Vagina (tissue), 2 donors: ENCODE measurements at places on chromosomes 16 and 17.

GRCh38 chr17:75584849-75585175 is 2.8 kb upstream of the MYO15B start:
- H3K27ac ChIP-seq: no peak overlapping the region
- H3K27me3 ChIP-seq: no peaks in the 10 kb centered on the region
- H3K4me1 ChIP-seq: peaks cover 21% of the 10 kb centered on the region
- no peaks in the 10 kb centered on the region for H3K36me3 ChIP-seq

GRCh38 chr17:40203131-40203530 is 16.0 kb upstream of the WIPF2 start:
- peaks cover 8% of the 10 kb centered on the region for H3K4me1 ChIP-seq
- no peaks in the 10 kb centered on the region for H3K27me3 ChIP-seq
- H3K4me3 ChIP-seq: no peak overlapping the region
- DNase-seq: no peak

DNA sequence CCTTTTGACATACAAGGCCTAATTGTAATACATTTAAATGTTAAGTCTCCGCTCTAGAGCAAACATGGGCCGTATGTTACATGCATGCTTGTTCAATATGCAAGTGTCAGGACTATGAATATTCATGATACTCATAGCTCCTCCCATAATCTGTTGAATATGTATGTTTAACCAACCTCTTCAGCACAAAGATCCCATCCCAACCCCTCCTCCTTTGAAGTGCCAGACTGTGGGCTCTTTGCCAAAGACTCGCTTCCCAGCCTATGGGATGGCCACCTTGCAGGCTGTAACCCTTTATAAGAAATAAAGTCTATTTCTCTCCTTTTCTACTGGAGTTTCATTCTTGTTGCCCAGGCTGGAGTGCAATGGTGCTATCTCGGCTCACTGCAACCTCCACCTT is 156.2 kb downstream of the ABCC12 start:
- H3K4me3 ChIP-seq: no peak overlapping the region
- no peaks in the 10 kb centered on the region for H3K4me1 ChIP-seq
- DNase-seq: no peak
- no peaks in the 10 kb centered on the region for H3K36me3 ChIP-seq

DNA sequence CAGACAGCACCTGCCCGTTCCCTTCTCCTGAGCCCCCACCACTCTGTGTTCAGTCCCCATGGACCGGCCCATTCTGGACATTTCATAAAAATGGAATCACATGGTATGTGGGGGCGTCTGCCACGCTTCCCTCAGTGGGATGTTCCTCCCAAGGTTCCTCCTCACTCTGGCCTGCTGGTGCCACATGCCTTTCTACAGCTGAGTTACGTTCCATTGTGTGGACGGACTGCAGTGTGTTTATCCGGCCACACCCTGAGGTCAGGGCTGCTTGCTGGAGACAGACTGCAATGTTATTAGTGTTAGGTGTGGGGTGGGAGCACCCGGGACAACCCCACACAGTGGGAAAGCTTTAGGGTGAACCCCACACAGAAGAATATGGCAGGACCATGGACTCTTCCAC is 5.9 kb upstream of the AATK start:
- no peak overlapping the region for H3K27ac ChIP-seq
- no peaks in the 10 kb centered on the region for H3K27me3 ChIP-seq
- H3K4me1 ChIP-seq: no peaks in the 10 kb centered on the region
- DNase-seq: no peak
- no peaks in the 10 kb centered on the region for H3K36me3 ChIP-seq

DNA sequence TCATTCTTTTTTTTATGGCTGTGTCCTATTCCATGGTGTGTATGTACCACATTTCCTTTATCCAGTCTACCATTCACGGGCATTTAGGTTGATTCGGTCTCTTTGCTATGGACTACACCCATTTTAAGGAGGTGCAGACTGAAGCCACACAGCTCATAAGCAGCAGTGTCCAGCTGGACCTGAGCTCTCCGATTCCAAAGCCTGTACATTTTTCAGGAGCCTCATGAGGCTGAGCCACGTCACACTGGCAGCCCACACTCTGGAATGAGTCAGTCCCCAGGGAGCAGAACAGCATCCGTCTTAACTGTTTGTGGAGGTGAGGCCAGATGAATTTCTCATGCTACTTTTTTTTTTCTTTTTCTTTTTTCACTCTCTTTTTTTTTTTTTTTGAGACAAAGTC is 116.1 kb downstream of the C16orf95 start:
- H3K27ac ChIP-seq: no peak overlapping the region
- DNase-seq: no peak
- H3K36me3 ChIP-seq: no peaks in the 10 kb centered on the region

DNA sequence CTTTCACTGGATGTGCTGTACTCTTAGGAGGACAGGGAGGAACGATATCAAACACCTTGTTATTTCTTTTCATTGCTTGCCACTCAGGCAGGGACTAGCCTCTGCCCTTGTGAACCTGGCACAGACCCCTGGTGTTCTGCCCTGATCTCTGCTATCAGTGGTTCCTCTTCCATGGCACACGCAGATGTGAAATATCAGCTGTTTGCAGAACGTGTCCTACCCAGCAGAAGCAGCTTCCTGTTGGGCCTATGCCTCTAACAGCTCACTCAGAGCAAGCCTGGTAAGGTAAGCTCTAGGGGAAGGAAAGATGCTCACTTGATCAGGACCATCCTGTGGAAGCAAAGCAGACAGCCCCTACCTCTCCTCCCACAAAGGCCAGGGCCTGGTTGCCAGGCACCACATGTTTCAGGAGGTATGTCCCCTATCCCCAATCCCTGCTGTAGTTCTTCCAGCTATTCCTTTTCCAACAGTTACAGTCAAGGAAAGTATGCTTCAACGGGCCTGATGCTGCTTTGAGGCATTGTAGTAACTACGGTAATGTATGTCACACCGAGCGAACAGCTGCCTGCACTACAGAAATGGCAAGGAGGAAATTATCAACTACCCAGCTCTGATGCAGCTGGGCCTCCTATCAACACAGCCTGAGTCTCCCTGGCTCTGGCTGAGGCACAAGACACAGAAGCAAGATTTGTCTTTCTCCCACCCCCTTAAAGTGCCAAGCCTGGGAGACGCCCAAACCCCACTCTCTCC is 41.3 kb upstream of the GFOD2 start:
- H3K4me3 ChIP-seq: no peak overlapping the region
- H3K36me3 ChIP-seq: no peaks in the 10 kb centered on the region
- no peaks in the 10 kb centered on the region for H3K27me3 ChIP-seq

GRCh38 chr17:65550075-65550662 is 11.3 kb downstream of the AXIN2 start:
- H3K27me3 ChIP-seq: no peaks in the 10 kb centered on the region
- no peak overlapping the region for H3K27ac ChIP-seq
- H3K36me3 ChIP-seq: peaks cover 14% of the 10 kb centered on the region
- H3K4me3 ChIP-seq: no peak overlapping the region
- H3K4me1 ChIP-seq: peaks cover 77% of the 10 kb centered on the region

DNA sequence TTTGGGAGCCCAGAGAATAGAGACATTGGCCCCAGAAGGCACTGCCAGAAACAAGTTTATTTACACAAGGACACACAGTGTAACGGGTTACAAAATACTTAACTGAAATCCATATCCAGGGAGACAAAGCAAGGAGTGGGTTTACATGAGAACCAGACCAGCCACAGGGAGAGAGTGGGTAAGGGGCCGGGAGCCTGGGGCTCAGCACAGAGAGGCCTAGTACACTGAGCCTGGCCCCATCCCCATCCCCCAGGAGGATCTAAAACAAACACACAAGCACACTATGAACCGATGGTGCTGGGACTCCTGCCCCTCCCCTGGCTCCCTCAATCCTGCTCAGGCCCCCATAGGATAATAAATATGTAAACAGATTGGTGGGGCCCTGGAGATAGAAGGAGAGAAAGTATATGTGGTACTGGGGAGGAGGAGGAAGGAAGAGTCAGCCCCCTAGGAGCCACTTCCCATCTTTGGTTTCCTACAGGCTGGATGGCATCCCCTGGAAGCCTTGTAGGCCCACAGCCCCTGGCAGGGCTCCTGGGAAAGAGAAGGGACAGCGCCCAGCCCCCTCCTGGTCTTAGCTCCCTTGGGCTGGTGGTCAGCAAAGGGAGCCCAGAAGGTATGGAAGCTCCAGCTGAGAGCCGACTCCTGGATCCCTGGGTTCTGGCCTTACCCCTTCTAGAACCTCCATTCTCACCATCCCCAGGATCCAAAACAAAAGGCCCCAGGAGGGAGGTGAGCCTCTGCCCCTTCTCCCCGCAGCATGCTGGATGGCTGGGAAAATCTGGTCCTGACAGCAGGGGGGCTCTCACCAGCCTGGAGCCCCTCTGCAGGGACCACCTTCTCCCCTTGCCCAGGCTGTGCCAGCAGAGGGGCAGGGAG is 6.4 kb downstream of the G6PC3 start:
- peaks cover 13% of the 10 kb centered on the region for H3K4me1 ChIP-seq
- no peak for DNase-seq
- H3K27ac ChIP-seq: no peak overlapping the region
- no peaks in the 10 kb centered on the region for H3K27me3 ChIP-seq
- no peak overlapping the region for H3K4me3 ChIP-seq
- no peaks in the 10 kb centered on the region for H3K36me3 ChIP-seq

- H3K27ac ChIP-seq: no peak overlapping the region
- peaks cover 16% of the 10 kb centered on the region for H3K4me1 ChIP-seq
- H3K36me3 ChIP-seq: no peaks in the 10 kb centered on the region
Measured at GRCh38 chr17:78532311-78532710, 44.9 kb downstream of the DNAH17 start.
